NAMALWA (cell line): ENCODE measurements at places on chromosomes 4 and X.
A peak's percentile ranks its signal among the peaks of the same experiment; 100 is the strongest.

- DNase-seq: no peak
Measured at GRCh38 chr4:158580064-158580463, 58.4 kb downstream of the RXFP1 start.

DNA sequence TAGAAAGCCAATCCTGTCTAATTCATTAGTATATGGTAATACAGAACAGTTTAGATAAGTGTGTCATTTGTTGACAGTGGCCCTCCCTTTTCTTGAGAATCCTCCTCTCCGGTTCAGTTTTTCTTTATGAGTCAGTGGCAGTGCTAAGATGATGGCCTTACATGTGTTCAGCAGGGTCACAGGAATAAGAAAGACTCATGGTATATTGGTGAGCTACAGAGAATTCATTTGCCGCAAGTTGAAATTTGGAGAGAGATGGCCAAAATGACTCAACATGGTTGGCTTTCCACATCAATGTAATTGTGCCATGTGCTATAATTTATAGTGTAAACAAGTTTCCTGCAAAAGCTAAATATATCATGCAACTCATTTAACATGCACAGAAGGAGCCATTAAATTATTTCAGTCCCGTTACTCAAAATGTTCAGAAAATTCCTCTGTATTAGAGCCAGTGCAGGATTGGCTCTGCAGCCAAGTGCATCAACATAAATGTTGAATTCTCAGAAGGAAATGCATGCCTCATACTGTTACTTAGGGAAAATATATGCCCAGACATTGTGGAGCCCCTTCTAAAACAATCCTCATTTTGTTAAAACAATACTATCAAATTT lies 374.3 kb downstream of the AFF2 start:
- no peak for DNase-seq

DNA sequence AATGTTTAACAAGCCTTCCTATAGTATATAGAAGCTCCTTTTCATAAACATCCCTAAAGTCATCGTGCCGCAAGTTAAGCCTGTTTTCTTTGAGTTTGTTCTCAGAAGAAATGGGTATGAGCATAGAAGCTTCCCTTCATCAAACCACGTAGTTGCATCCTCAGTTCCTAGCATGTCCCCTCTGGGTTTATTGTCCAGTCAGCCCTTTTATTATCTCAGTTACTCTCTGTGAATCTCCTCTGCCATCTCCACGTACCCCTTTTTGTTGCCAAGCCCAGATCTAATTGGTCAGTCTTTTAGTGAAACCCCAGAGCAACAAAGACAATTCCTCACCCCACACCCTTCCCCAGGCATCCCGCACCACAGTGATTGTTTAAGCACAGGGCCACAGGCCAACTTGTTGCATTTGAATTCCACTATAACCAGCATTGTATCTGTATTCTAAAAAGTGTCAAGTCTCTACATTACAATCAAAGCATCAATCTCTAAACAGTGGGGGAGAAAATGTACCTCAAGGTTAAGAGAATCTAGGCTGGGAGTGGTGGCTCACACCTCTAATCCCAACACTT lies 12.4 kb upstream of the TRIM2 start:
- DNase-seq: no peak

DNA sequence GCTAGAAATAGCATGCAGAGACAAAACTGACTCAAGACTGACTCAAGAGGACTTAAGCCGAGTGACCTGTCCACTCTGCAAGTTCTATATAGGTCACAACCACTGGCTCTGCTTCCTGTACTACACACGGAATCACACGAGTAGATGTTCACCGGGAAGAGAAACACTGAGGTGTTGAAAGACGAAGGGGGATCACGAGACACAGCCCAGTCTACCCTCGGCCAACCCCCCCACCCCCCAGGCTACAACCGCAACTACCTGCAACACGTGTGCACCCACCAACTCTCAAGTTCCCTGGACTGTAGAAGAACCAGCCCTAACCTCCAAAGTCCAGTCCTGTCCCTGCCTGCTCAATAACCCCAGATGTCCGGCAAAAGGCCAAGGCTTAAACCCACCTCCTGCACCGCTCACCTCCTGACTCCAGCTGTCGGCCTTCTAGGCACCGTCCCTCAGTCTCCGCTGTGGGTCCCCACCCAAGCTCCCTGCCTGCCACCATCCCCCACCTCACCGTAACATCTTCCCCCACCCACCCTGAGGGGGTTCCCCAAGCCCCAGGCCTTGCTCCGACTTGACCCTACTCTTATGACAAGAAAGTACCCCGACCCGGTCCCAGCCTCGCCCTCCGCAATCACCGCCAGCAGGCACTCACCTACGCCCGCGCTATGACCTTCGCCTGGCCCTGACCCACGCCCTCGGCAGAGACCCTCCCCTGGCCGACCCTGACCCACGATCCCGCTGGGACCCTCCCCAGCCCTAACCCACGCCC lies 739 bp downstream of the GAK start:
- peak; percentile 33 for DNase-seq

DNA sequence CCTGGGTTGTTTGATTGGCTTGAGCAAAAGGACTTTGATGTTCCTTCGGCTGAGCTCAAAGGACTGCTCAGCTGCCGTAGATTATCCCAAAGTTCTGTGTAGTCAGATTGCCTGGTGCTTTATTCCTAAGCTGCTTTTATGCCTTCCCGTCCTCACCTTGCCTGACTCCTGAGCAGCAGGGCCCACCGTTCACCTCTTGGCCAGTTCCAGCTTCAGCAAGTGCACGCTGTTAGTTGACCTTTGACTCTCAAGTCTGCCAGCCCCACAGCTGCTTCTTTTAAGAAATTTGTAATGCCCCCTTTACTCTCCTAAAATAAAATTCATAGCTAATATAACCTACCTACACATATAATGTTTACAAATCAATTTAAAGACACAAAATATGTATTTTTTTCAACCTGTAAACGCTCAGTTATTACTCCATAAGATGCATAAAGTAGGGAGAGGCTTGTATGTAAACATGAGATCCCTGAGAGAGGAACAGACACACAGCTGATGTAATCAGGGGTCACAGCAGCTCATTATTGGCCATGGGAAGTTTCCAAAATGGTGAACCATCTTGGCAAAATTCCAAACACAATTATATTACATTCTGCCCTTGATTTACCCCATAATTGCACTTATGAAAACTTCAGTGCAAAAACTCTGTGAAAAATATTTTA lies 28.6 kb downstream of the UCHL1 start:
- no peak for DNase-seq
